ENCODE measurements at places on chromosomes 2 and 18. TPM values are rescaled to one million over a fixed set of nuclear protein-coding genes. Genes with fewer than 3 reads are reported as not detected.

Gene GKN2
- total RNA-seq = not detected

- no peak for DNase-seq
These were observed 7.0 kb downstream of the GCFC2 start for GRCh38 chr2:75703589-75704287.

DNA sequence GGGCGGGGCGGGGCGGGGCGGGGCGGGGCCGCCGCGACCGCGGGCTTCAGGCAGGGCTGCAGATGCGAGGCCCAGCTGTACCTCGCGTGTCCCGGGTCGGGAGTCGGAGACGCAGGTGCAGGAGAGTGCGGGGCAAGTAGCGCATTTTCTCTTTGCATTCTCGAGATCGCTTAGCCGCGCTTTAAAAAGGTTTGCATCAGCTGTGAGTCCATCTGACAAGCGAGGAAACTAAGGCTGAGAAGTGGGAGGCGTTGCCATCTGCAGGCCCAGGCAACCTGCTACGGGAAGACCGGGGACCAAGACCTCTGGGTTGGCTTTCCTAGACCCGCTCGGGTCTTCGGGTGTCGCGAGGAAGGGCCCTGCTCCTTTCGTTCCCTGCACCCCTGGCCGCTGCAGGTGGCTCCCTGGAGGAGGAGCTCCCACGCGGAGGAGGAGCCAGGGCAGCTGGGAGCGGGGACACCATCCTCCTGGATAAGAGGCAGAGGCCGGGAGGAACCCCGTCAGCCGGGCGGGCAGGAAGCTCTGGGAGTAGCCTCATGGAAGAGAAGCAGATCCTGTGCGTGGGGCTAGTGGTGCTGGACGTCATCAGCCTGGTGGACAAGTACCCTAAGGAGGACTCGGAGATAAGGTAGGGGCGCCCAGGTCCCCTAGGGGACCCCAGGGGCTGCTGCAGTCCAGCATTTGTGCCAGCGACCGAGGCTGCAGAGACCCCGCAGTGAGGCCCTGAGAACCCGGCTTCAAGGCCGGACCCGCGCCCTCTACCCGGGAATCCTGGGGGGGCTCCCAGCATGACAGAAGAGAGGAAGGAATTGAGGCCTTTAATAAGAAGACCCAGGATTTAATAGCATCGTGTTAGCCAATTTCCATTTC is at the start of gene KHK:
KHK (plus strand) TSS at position 49 of the 870 bp plus-strand sequence; CDS start at position 537, 488 bp downstream.
- DNase-seq = no peak

DNA sequence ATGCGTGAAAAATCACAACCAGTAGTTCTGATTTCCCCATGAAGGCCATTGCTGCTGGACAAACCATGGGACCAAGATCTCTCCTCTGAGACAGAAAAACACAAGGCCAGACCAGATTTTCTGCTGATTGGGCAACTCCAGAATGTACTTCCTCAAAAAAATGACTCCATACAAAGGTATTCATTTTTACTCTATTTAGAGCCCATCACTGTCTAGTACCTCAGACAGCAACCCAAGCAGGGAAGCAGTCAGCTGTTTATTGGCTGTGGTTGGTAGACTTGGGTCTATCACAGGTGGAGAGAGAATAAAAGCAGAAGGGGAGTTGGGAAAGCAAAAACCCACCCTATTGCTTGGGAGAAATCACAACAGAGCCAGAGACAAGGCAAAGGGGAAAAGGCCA is 219.9 kb downstream of the PIK3C3 start:
- no peak for DNase-seq

GRCh38 chr2:24175631-24176187 is 856 bp downstream of the FAM228A start:
- DNase-seq = no peak

- no peak for DNase-seq
These were observed 5.2 kb downstream of the TMEM18 start for GRCh38 chr2:671787-672605.

Gene RTP5
- total RNA-seq = not detected

Gene RAD51AP2
- 0.20 TPM for total RNA-seq

Gene ZNF396
- 1.6 TPM for total RNA-seq

DNA sequence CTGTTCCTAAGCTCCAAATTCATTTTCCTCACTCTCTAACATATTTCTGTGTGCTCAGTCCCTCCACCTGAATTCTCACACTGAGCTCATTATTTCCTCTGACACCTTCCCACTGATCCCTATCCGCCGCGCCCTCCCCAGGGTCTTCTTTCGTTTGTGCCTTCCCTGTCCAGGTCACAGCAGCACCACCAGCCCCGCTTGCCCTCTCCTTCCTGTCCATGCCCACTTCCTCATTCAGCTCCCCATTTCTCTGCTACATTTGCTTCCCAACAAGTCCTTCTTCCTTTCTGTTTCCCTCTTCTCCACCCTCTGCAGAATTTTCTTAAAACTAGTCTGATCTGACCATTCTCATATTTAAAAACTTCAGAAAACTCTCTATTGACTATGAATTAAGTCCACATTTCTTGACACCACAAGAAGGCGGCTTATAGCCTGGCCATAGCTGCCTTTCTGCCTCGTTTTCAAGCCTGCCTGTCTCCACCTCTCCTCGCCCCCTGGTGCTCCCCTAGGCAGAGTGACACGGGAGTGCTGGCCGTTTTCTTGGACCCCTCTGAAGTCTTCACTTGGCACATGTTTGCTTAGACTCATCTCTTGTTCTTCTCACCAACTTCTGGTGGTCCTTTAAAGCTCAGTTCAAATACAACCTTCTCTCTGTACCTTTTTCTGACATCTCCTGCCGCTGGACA is 138.7 kb upstream of the BOD1L2 start:
- no peak for DNase-seq
